ENCODE measurements at places on chromosomes 1 and 21. TPM values are rescaled to one million over a fixed set of nuclear protein-coding genes. Genes with fewer than 3 reads are reported as not detected.
A peak's percentile ranks its signal among the peaks of the same experiment; 100 is the strongest.

DNA sequence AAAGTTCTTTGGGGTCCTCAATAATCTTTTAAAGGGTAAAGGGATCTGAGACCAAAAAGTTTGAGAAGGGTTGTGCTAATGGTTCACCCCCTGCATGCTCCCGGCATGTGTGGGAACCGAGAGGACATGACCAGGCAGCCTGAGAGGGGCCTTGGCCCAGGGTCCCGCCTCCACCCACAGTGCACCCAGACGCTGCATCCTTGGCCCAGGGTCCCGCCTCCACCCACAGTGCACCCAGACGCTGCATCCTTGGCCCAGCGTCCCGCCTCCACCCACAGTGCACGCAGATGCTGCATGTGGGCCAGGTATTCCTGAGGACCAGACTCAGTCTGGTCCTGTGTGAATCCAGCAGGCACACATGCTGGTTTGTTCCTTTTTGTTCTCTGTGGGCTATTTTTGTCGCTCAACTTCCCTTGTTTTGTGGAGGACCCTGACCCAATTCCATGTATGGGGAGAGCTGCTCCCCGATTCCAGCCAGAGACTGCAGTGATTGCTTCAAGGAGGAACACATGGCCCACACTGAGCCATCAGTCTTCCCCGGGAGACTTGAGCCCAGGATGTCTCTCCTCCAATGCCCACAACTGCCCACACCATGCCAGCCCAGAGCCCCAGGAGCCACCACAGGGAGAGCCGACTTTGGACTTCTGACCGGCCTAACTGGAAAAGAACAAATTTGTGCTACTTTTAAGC is 3.5 kb downstream of the NPHP4 start:
- H3K36me3 ChIP-seq: no peaks in the 10 kb centered on the region
- H3K27me3 ChIP-seq: no peaks in the 10 kb centered on the region
- H3K4me1 ChIP-seq: peaks cover 3% of the 10 kb centered on the region
- no peak overlapping the region for H3K27ac ChIP-seq
- H3K4me3 ChIP-seq: no peak overlapping the region

GRCh38 chr1:205523261-205523890 is 18.9 kb downstream of the CDK18 start:
- H3K4me1 ChIP-seq: no peaks in the 10 kb centered on the region
- no peak for DNase-seq
- no peak overlapping the region for H3K27ac ChIP-seq
- no peak overlapping the region for H3K4me3 ChIP-seq

- H3K4me3 ChIP-seq: no peak overlapping the region
- H3K36me3 ChIP-seq: no peaks in the 10 kb centered on the region
- no peaks in the 10 kb centered on the region for H3K4me1 ChIP-seq
- DNase-seq: no peak
- H3K27me3 ChIP-seq: no peaks in the 10 kb centered on the region
- no peak overlapping the region for H3K27ac ChIP-seq
Observed at GRCh38 chr1:18464665-18465050, 16.1 kb upstream of the KLHDC7A start.

DNA sequence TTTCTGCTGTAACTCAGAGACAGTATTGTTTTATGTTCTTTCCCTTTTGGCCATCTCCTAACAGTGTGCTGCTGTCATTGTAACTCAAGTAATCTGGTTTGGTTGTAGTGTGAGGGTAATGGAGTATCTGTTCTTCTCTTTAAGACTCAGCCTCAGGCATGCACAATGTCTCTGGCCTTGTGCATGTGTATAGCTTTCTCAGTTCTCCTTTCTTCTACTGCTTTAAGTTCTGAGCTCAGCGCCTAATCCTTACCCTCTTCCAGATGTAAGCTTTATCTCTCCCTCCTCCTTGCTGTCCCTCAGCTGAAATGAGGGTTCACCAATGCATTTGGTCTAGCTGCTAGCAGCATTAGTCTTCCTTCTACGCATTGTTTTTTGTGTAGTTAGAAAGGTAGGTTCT is 1420.4 kb upstream of the PRMT6 start:
- no peaks in the 10 kb centered on the region for H3K36me3 ChIP-seq
- no peaks in the 10 kb centered on the region for H3K4me1 ChIP-seq
- no peak for DNase-seq
- H3K4me3 ChIP-seq: no peak overlapping the region

DNA sequence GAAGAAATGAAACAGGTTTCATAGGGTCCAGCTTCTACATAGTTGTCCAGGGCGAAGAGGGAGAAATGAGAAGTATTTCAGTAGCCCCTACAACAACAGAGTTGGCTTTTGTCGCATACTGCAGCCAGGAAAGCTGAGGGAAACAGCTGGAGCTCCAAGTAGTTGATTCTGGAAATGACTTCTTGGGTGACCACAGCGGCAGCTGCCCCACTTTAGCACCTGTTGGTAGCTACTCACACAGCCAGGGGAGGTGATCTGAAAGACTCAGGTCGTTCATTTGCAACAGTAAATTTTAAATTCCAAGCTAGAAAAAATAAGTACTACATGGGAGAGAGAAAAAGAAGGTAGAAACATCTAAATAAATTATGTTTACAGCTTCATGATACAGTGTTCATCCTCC is 2.3 kb downstream of the TTC13 start:
- no peak overlapping the region for H3K27ac ChIP-seq
- no peak for DNase-seq

GRCh38 chr1:184388971-184389370 is 2.1 kb downstream of the C1orf21 start:
- no peaks in the 10 kb centered on the region for H3K27me3 ChIP-seq
- peaks cover 31% of the 10 kb centered on the region for H3K4me1 ChIP-seq
- peak overlapping the region; percentile 61 for H3K27ac ChIP-seq

OR2T29 gene
- not detected for total RNA-seq

CD1D gene
- not detected for total RNA-seq

CNIH3 gene
- 6.4 TPM for total RNA-seq

CCDC27 gene
- total RNA-seq: not detected

DNA sequence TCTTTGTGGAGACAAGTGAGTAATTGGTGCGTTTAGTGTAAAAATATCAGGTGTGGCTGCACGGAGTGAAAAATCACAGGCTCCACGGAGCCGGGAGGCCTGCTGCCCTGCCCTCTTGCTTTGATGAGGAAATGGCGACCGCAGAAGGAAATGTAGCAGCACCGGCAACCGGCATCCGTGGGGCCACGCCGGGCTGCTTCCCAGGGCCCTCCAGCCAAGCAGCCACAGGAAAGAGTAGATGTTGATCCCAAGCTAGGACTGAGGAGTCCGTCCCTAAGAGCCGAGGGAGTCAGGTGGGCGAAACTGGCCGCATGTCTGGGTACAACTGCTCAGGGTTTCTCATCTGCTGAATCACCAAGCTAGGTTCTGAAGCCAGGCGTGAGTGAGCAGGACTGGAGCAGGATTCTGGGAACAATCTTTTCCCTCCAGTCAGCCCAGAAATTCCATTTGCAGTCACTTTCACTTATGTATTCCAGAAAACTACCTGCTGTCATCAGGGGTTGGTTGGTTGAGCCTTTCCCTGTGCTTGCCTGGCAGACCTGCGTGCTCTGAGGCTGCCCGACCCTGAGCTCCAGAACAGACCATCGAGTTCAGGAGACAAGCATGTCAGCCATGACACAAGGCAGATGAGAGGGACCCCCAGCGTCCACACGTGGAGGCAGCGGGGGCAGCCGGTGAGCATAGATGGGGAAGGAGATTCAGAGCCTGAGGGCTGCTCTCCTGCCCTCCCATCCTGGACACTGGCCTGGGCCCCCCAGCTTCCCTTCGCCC is 5.8 kb upstream of the ITGB2 start:
- DNase-seq: peak; percentile 95
- H3K4me3 ChIP-seq: peak overlapping the region; percentile 57
- H3K4me1 ChIP-seq: peaks cover 59% of the 10 kb centered on the region
- no peaks in the 10 kb centered on the region for H3K36me3 ChIP-seq

DNA sequence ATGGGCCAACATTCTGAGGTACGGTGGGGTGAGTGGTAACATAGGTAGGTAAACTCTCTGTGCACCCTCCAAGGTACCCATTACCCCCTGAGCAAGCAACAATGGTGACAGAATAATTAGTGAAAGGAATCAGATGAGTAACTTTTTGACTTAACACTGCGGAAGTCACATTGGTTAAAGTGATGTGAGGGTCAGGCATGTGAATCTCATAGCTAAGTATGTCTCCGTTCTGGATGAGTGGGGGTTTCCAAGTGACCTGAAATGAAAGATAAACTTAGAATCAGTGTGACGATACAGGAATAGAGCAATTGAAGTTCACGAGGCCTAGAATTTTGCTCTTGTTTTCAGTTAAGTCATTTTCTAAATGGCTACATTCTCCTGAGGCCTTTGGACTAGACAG is 311.7 kb downstream of the KCTD3 start:
- H3K27ac ChIP-seq: no peak overlapping the region
- no peak overlapping the region for H3K4me3 ChIP-seq
- no peak for DNase-seq

GRCh38 chr1:214991691-214992315 is 90.7 kb upstream of the KCNK2 start:
- peaks cover 42% of the 10 kb centered on the region for H3K4me1 ChIP-seq
- H3K4me3 ChIP-seq: no peak overlapping the region
- H3K36me3 ChIP-seq: no peaks in the 10 kb centered on the region
- no peaks in the 10 kb centered on the region for H3K27me3 ChIP-seq

DNA sequence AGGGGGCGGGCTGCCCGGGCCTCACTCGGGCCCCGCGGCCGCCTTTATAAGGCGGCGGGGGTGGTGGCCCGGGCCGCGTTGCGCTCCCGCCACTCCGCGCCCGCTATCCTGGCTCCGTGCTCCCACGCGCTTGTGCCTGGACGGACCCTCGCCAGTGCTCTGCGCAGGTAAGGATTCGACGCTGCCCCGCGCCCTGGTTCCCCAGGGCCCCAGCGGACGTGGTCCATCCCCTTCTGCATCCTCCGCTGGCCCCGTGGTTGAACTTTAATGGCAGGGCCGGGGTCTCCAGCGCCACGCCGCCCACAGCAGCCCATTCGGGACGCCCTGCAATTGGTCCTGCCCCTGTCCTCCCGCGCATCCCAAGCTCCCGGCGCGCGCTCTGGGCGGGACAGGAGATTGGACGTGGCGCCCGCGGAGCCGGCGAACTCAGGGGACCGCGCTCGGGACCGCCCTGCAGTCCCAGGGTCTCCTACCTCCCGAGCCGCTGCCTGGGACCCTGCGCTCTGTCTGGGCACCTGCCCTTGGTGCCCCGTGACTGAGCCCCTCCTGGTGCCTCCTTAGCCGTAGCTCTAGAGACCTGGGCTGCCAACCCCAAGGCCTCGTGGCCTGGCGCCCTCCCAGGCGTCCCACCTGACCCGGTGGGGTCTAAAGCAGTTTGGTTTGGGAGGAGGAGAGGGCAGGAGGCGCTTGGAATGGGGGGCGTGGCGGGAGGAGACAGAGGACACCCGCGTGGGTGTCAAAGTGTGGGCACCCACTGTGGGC is at the start of gene ALPL:
ALPL (plus strand) TSS at position 73 of the 762 bp plus-strand sequence. CDS start 44,659 bp downstream, outside the sequence.
- H3K36me3 ChIP-seq: no peaks in the 10 kb centered on the region
- peaks cover 11% of the 10 kb centered on the region for H3K4me1 ChIP-seq
- H3K27me3 ChIP-seq: peaks cover 46% of the 10 kb centered on the region
- peak within 1 kb of the TSS; percentile 55 for H3K4me3 ChIP-seq
- H3K27ac ChIP-seq: no peak within 1 kb of the TSS
- DNase-seq: no peak

DNA sequence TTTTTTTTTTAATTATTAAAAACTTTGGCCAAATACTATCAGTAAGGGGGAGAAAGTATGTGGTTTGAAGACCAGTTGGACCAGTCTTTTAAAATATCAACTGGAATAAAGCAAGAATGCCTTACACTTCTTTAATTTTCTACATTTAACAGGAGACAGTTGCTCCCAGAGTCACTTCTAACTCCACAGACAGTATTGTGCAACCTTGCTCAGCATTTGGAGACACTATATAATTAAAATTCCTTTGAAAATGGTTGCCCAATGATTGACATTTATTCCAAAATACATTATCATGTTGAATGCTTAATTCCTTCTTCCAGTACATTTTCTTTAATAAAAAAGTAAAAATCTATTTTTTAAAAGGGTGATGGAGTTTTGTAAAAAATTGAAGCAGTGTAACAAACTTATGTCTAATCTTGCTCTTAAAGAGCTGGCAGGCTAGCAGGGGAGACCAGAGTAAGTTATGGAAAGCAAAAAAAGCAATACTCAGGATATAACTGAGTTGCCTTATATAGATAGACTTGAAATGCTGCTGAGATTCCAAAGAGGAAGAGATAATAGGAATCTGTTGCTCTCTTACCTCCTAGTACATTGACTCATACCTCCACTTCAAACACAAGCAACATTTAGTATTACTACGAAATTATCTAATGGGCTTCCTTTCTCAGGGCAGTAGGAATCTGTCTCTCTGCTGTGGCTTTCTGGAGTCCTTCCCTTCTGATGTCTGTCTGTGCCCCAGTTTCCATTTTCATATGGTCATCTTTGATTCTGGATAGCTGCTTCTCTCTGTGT is 69.7 kb upstream of the RGL1 start:
- H3K27me3 ChIP-seq: no peaks in the 10 kb centered on the region
- DNase-seq: peak; percentile 38
- peak overlapping the region; percentile 40 for H3K27ac ChIP-seq
- no peak overlapping the region for H3K4me3 ChIP-seq
- no peaks in the 10 kb centered on the region for H3K36me3 ChIP-seq

DNA sequence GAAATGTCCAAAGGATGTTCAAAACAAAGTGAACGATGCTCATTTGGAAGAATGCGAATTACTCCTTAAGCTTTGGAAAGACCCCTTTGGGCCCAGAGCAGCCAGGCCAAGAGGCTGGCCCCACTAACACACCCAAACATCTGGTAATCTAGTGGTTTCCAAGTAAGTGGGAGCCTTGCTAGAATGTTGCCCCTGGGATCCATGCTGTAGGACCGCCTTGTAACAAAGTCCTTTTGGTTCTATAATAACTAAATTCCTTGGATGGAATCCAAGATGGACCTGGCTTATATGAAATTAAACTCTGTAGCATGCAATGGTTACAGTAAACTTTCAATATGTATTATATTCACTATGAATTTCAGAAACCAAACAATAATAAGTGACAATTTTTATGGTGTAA is 25.3 kb downstream of the GPR3 start:
- no peak for DNase-seq
- peak overlapping the region; percentile 85 for H3K27ac ChIP-seq
- H3K36me3 ChIP-seq: peaks cover 49% of the 10 kb centered on the region
- no peak overlapping the region for H3K4me3 ChIP-seq

GJA9 gene
- total RNA-seq: not detected

DNA sequence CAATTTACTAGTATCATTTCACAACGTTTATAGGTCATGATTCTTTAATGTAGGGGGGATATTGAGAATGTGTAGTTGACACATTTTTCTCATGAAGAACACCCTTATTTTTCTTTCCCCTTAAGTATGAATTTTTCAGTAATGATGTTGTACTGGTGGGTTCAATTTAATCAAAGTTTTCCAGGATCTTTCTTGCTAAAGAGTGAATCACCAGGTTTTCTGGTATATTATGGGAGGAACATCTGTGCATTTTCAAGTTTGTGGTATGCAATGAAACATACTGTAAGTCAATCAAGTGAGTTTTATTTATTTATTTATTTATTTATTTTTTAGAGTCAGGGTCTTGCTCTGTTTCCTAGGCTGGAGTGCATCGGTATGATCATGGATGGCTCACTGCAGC is 221.2 kb upstream of the PTGFR start:
- H3K27me3 ChIP-seq: no peaks in the 10 kb centered on the region
- H3K36me3 ChIP-seq: no peaks in the 10 kb centered on the region
- no peak overlapping the region for H3K27ac ChIP-seq
- no peak overlapping the region for H3K4me3 ChIP-seq
- H3K4me1 ChIP-seq: no peaks in the 10 kb centered on the region
